ENCODE measurements at places on chromosomes 4 and X. TPM values are rescaled to one million over a fixed set of nuclear protein-coding genes. Genes with fewer than 3 reads are reported as not detected.

DNA sequence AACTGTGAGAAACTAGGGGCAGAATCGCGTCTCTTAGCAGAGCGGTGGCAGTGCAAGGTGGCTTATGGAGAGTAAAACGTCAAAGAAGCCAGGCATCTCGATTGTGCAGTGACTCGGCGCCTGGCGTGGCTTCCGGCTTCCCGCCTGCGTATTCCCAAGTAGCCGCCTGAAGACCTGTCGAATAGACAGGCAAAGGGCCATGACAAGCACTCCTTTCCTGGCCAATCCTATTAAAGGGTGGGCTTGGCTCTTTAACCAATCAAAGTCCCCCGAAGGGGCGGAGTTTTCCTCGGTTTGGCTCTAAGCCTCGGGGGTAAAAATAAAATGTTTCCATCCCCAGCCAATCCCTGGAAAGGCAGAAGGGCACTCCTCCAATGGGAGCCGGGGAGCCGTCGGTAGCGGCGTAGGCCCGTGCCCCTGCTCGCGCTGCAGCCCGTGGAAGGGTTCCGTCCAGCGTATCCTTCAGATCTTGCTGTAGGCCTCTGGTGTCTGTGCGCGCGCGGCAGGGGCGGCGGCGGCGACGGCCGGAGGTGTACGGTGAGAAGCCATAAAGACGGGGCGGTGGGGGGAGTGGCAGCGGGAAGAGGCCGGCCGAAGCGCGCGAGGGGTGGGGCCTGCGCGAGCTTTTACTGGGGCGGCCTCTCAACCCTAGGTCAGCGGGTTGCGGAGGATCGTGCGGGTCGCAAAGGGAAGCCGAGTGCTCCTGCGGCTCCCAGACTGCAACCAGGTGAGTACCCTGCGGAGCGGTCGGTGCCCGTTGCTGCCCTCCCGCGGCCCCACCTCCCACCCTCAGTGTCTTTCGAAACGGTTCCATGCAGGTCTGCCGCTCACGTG is at the start of gene KANTR:
Gene KANTR, plus strand, starts transcription at position 395 of the 834 bp plus-strand sequence. CDS start 30,131 bp downstream, outside the sequence.
- DNase-seq: peak; percentile 93

- DNase-seq: no peak
These were observed 1.2 kb upstream of the UBA6 start for GRCh38 chr4:67702166-67702565.

MTNR1A gene
- not detected for polyA plus RNA-seq

DNA sequence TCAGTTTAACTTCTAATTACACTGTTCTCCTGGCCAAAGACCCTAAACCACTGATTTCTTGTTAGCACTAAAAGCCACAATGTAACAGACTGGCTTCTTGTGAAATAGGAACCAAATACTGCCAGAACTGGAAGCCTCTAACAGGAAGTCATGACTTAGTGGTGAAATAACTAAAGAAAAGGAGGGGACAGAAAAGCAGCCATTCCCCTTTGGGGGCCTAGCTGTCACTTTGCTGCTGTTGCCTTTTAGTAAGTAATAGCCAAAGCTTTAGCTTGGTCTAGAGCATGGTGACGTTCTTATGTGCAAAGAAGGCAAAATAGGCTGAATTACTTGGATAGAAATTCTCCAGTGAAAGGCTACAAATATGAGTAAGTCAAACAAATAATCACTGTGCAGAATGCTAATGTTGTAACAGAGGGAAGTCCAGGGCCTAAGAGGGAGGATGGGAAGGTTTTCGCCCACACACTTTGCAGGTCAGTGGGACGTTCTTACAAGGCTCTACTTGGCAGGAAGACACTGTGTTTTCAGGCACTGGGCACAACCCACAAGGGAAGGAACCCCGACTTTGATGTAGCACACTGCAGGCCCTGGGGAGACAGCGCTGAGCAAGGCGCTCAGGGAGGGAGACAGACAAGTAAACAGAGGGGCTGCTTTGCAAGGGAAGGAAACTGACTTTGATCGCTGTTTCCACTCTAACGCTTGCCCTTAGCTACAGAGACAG is 16.7 kb downstream of the GAB3 start:
- no peak for DNase-seq

CRMP1 gene
- polyA plus RNA-seq: 32.6 TPM

DNA sequence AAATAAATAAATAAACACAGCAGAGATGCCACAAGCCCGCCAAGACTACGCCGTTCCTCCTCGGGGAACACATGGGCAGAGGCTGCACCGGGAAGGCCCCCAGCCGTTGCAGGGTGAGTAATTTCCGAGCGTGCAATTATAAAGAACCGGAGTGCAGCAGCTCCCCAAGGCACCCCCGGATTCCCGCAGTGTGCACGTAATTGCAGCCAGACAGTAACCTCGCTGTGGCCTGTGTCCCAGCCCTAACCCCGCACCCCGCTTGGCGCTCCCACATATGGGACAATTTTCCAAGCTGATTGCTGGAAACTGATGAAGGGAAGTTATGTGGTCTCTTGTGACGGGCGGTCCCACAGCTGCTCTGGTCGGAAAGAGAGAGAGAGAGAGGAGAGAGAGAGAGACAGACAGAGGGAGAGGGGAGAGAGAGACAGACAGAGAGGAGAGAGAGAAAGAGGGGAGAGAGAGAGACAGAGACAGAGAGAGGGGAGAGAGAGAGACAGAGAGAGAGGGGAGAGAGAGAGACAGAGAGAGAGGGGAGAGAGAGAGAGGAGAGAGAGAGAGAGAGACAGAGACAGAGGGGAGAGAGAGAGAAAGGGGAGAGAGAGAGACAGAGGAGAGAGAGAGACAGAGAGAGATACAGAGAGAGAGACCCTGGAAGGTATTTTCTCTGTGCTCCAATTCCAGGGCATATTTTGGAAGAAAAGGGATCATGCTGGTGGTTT is 275.4 kb downstream of the SHOX start:
- no peak for DNase-seq

GRCh38 chrX:100647095-100647494 is 3.1 kb downstream of the SRPX2 start:
- DNase-seq: no peak

RNF212 gene
- polyA plus RNA-seq: 3.2 TPM

NLGN4X gene
- 2.3 TPM for polyA plus RNA-seq
